K562 (cell line): ENCODE measurements at places on chromosomes 5 and 9. TPM values are rescaled to one million over a fixed set of nuclear protein-coding genes. Genes with fewer than 3 reads are reported as not detected.

DNA sequence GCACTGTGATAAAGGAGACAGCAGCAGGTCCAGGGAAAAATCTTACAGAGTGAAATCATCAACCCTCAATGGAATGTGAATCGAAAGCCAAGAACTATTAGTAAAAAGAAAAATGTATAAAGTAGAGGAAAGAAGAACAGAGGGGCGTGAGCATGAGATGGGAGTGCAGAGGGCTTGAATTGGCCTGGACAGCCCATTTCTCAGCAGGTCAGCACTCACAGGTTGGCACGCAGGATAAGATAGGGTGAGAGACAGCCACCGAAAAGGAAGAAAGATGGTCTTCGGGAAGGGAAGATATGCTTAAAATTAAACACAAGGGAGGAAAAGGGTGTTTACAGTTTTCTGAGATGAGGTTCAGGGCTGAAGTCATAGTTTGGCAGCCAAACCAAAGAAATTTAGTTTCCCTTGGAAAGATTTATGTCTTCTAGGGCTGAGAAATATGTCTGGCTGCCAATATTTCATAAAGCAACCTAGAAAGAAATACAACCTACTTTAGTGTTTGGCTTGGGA lies 524.7 kb downstream of the SPATA31D1 start:
- H3K36me3 ChIP-seq = no peaks in the 10 kb centered on the region
- no peak for DNase-seq
- no peaks in the 10 kb centered on the region for H3K4me1 ChIP-seq
- H3K27me3 ChIP-seq = no peaks in the 10 kb centered on the region
- H3K27ac ChIP-seq = no peak overlapping the region

DNA sequence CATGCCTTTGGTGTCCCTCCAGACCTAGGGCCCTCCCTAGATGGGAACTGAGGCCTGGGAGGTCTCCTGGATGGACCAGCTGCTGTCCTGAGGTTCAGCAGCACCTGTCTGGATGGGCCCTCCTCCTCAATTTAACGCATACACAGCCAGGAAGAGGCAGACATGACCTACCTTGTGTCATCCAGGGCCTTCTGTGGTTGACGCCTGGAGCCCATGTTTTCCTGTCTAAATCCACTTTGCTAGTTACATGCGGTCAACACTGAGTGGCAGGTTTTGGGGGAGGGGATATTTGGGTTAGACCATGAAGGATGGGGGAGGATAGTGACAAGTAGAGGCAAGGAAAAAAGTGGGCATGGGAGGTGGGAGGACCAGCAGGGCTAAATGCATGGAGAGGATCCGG lies 3.1 kb upstream of the STC2 start:
- peaks cover 10% of the 10 kb centered on the region; the same call in 2 of the 3 replicates for H3K4me1 ChIP-seq
- no peak for DNase-seq
- no peak overlapping the region for H3K4me3 ChIP-seq

GRCh38 chr9:78187763-78188484 lies 48.0 kb upstream of the CEP78 start:
- no peaks in the 10 kb centered on the region for H3K4me1 ChIP-seq
- H3K27ac ChIP-seq = no peak overlapping the region
- no peaks in the 10 kb centered on the region for H3K36me3 ChIP-seq
- DNase-seq = no peak
- H3K27me3 ChIP-seq = no peaks in the 10 kb centered on the region

DNA sequence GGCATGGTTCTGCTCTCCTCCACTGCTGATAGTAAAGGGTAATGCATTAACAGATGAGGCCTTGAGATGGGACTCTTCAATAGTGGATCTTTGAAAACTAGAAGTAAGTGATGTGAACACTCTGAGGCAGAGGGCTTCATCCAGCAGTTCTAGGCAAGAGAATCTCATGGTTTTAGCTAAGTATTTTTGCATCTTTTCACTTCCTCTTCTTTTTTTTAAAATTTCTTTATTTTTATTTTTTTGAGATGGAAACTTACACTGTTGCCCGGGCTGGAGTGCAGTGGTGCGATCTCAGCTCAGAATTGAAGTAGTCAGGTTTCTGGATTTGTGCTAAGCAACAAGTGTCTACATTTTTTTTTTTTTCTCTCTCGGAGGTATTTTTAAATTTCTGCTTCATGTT lies 101.9 kb downstream of the MTRR start:
- H3K4me3 ChIP-seq = no peak overlapping the region
- H3K27me3 ChIP-seq = no peaks in the 10 kb centered on the region
- no peak overlapping the region for H3K27ac ChIP-seq
- DNase-seq = no peak

- H3K36me3 ChIP-seq = peaks cover 1% of the 10 kb centered on the region; the same call in 1 of the 3 replicates
- no peaks in the 10 kb centered on the region for H3K27me3 ChIP-seq
- no peaks in the 10 kb centered on the region; the same call in 1 of the 2 replicates for H3K4me1 ChIP-seq
Measured at GRCh38 chr9:5632540-5632939, 3.6 kb downstream of the RIC1 start.

The TBC1D9B gene
- 54.3 and 59.1 TPM in 2 replicates for total RNA-seq

DNA sequence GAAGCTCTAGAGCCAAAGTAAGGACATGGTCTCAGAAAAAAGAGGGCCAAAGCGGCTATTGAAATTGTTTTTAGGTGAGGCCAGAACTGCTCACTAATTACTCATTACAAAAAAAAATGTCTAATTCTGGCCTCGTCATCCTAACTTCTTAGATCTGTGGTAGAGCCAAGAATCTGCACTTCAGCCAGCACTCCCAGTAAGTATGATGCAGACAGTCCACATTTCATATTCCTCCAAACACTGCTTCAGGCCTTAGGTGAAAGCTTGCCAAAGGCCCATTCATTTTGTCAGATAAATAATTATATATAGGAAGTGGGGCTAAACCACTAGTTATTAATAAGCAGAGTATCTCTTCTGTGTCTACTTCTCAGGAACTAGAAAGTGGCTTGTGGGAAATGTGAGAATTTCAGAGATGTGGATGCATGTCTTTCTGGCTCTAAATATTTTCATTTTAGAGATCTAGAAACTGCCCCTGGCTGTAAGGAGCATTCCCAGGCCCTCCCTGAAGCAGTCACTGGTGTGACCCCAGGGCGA lies 554.0 kb downstream of the TLE4 start:
- no peaks in the 10 kb centered on the region for H3K4me1 ChIP-seq
- no peak overlapping the region for H3K4me3 ChIP-seq
- H3K27ac ChIP-seq = no peak overlapping the region
- no peaks in the 10 kb centered on the region for H3K36me3 ChIP-seq
- H3K27me3 ChIP-seq = no peaks in the 10 kb centered on the region

GRCh38 chr9:133275105-133276000 lies at the start of gene ABO:
TSS of gene ABO (minus strand) at chr9:133275201.
- DNase-seq = peak; percentile 89
- no peaks in the 10 kb centered on the region for H3K27me3 ChIP-seq
- H3K27ac ChIP-seq = peak within 1 kb of the TSS; percentile 84
- H3K4me1 ChIP-seq = peaks cover 42% of the 10 kb centered on the region
- H3K36me3 ChIP-seq = peaks cover 13% of the 10 kb centered on the region

The MARCOL gene
- total RNA-seq = not detected in 2 replicates

DNA sequence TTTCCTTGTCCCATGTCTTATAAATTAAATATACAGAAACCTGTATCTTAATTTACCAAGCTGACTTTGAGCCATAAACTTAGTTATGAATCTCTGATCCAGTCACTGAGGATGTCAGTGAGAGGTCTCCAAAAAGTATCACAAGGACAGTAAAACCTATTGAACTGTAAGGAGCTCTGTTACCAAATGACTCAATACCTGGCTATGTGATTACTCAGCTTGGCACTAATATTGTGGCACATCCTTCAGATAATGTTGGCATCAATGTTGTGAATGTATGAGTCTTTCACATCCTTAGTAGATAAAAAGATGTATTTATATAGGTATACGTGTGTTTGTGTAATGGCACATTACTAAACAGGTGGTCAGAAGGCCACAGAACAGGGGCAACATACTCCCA lies 18.0 kb upstream of the CAPSL start:
- no peak for DNase-seq
- H3K4me1 ChIP-seq = no peaks in the 10 kb centered on the region
- H3K27me3 ChIP-seq = no peaks in the 10 kb centered on the region
- H3K4me3 ChIP-seq = no peak overlapping the region
- no peaks in the 10 kb centered on the region for H3K36me3 ChIP-seq
- no peak overlapping the region for H3K27ac ChIP-seq

- peaks cover 13% of the 10 kb centered on the region; the same call in 2 of the 3 replicates for H3K36me3 ChIP-seq
- no peaks in the 10 kb centered on the region; the same call in 1 of the 2 replicates for H3K4me1 ChIP-seq
- peak overlapping the region; percentile 94 for H3K27ac ChIP-seq
- no peaks in the 10 kb centered on the region for H3K27me3 ChIP-seq
- peak overlapping the region; percentile 80 for H3K4me3 ChIP-seq
- no peak for DNase-seq
Measured at GRCh38 chr9:4680173-4680525, 780 bp downstream of the CDC37L1 start.

- H3K27ac ChIP-seq = peak overlapping the region; percentile 57; the same call in 1 of the 3 replicates
- H3K4me3 ChIP-seq = no peak overlapping the region
- H3K4me1 ChIP-seq = peaks cover 4% of the 10 kb centered on the region; the same call in 2 of the 3 replicates
- H3K27me3 ChIP-seq = no peaks in the 10 kb centered on the region
Measured at GRCh38 chr9:87479801-87480201, 17.9 kb upstream of the DAPK1 start.

DNA sequence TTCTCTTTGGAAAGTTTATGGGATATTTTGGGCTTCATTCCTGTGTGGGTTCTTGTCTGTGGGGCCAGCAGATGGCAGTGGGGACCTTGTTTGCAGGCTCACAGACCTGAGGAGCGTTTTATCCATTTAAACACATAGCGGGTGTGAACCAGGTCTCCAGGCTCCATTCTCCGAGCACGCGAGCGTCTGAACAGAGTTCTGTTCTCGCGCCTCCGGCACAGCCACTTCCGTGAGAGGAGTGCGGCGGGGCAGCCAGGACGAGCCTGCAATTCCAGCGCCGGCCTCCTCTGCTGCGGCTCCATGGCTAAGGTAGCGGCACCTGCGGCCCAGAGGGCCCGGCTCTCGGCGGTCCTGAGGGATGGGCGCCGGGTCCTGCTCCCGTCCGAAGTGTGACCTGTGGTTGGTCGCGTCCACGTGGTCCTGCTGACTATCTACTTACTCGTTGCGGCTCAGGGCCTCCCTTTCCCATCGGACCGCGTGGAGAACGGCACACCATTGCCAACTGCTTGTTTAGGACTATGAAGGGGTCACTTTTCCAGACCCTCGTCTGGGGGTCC lies 7.3 kb downstream of the NRARP start:
- H3K4me1 ChIP-seq = peaks cover 16% of the 10 kb centered on the region
- peak overlapping the region; percentile 55 for H3K4me3 ChIP-seq
- H3K27ac ChIP-seq = peak overlapping the region; percentile 56; the same call in 1 of the 3 replicates
- no peaks in the 10 kb centered on the region for H3K27me3 ChIP-seq
- DNase-seq = no peak

The PAPPA gene
- 0.13 and 0.20 TPM in 2 replicates for total RNA-seq

The CTSV gene
- total RNA-seq = not detected in 2 replicates

The F2RL1 gene
- total RNA-seq = 0.22 and 0.27 TPM in 2 replicates

The CDX1 gene
- total RNA-seq = 0.16 TPM in 1 of 2 replicates, not detected in the other

GRCh38 chr9:16413509-16414016 lies 456.9 kb downstream of the BNC2 start:
- H3K27me3 ChIP-seq = no peaks in the 10 kb centered on the region
- DNase-seq = no peak
- no peaks in the 10 kb centered on the region for H3K4me1 ChIP-seq
- no peak overlapping the region for H3K4me3 ChIP-seq
- H3K36me3 ChIP-seq = no peaks in the 10 kb centered on the region

The IER5L gene
- 4.9 and 5.7 TPM in 2 replicates for total RNA-seq

GRCh38 chr9:113528811-113529210 lies 65.3 kb downstream of the RGS3 start:
- H3K36me3 ChIP-seq = no peaks in the 10 kb centered on the region
- H3K27me3 ChIP-seq = peaks cover 80% of the 10 kb centered on the region
- H3K4me3 ChIP-seq = no peak overlapping the region
- H3K4me1 ChIP-seq = no peaks in the 10 kb centered on the region; the same call in 2 of the 3 replicates
- no peak for DNase-seq
- H3K27ac ChIP-seq = no peak overlapping the region

The RFESD gene
- total RNA-seq = 128 and 129 TPM in 2 replicates

DNA sequence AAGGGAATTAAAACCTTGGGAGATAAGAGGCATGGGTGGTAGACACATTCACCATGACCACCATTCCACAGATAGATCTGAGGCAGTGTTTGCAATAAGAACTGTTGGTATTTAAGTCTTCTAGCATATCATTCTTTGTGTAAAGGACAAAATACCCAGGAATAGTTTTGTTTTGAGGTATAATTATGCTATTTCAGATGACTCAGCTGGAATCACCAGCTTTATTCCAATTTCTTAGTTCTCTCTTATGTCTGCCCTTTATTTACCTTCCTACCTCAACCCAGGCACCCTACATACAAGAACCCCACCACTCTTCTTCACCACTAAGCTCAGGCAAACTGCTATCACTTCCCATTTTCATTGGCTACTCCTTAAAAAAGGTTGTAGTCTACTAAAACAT lies 94.7 kb upstream of the TRIO start:
- H3K36me3 ChIP-seq = no peaks in the 10 kb centered on the region
- H3K4me1 ChIP-seq = no peaks in the 10 kb centered on the region
- no peak for DNase-seq
- H3K27me3 ChIP-seq = 0 out of 3 replicates have a peak, but pooled peaks cover 2% of the 10 kb centered on the region

GRCh38 chr9:105457560-105458294 lies 9.9 kb downstream of the FSD1L start:
- H3K4me1 ChIP-seq = peaks cover 11% of the 10 kb centered on the region
- H3K4me3 ChIP-seq = no peak overlapping the region
- H3K27ac ChIP-seq = no peak overlapping the region

The PLAC8L1 gene
- 0.27 TPM in 1 of 2 replicates, not detected in the other for total RNA-seq

DNA sequence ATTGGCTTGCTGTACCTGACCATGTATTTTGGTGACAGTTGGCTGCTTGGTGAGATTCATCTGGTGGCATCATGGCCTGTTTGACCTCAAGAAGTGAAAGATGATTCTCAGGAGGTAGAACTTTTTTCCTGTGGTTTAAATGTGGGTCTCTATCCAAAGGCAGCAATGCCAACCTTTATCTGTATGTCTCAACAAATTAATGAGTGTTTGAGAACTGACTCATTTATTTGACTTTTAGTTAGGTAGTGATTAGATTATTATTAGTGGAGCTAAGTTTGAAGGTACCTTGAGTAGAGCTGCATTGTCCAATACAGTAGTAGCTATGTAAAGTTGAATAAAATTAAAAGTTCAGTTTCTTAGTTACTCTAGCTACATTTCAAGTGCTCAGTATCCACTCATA lies 48.2 kb downstream of the TLE4 start:
- H3K36me3 ChIP-seq = no peaks in the 10 kb centered on the region
- H3K4me3 ChIP-seq = no peak overlapping the region
- H3K27ac ChIP-seq = no peak overlapping the region
- DNase-seq = no peak

DNA sequence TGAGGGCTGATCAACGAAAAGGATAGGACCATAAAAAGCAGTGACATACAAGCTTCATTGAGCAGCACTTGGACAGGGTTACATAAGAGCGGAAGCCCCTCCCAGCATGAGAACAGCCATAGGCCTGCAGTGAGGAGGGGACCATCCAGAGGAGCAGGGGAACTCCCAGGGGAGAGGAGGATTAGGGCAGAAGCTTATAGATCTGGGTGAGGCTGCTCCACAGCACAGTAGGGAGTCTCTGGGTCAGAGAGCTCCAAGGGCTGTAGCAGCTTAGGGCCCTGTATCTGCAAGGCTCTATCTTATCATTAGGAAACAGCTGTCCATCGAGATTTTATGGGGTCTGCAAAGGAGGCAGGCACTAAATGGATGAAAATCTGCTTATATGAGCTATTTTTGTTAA lies 186.6 kb downstream of the DOCK8 start:
- no peaks in the 10 kb centered on the region for H3K27me3 ChIP-seq
- H3K36me3 ChIP-seq = peaks cover 60% of the 10 kb centered on the region; the same call in 2 of the 3 replicates
- no peak for DNase-seq
- no peak overlapping the region for H3K27ac ChIP-seq

The SOX30 gene
- total RNA-seq = not detected in 2 replicates

- DNase-seq = no peak
- H3K4me1 ChIP-seq = no peaks in the 10 kb centered on the region
- H3K27me3 ChIP-seq = peaks cover 56% of the 10 kb centered on the region
- no peaks in the 10 kb centered on the region for H3K36me3 ChIP-seq
- H3K4me3 ChIP-seq = no peak overlapping the region
- H3K27ac ChIP-seq = no peak overlapping the region
Measured at GRCh38 chr9:134634176-134634575, 7.4 kb upstream of the COL5A1 start.
